Occipital lobe (tissue), 3 donors: ENCODE measurements at places on chromosomes 5 and 9. TPM values are rescaled to one million over a fixed set of nuclear protein-coding genes. Genes with fewer than 3 reads are reported as not detected.

BRINP1 gene
- 51.3 TPM for total RNA-seq

SPATA31A3 gene
- not detected for total RNA-seq

SLC24A2 gene
- total RNA-seq, result 10.8 TPM

TMEM232 gene
- 19.3 TPM for total RNA-seq

GABBR2 gene
- 42.7 TPM for total RNA-seq

ROPN1L gene
- total RNA-seq, result 1.9 TPM

WHRN gene
- total RNA-seq, result 0.94 TPM

CDH9 gene
- 34.2 TPM for total RNA-seq

IL17B gene
- total RNA-seq, result not detected

FYB1 gene
- total RNA-seq, result 1.4 TPM

TPM2 gene
- 18.1 TPM for total RNA-seq

FOXB2 gene
- total RNA-seq, result not detected

PCDHB7 gene
- total RNA-seq, result 13.4 TPM

PTTG1 gene
- 10.8 TPM for total RNA-seq

NFX1 gene
- total RNA-seq, result 18.7 TPM

FOXD1 gene
- total RNA-seq, result 0.94 TPM

MEGF10 gene
- 20.0 TPM for total RNA-seq

FBLL1 gene
- 54.9 TPM for total RNA-seq

MYMK gene
- not detected for total RNA-seq

OR1J1 gene
- total RNA-seq, result not detected

CENPK gene
- total RNA-seq, result 8.1 TPM

ACOT12 gene
- total RNA-seq, result 2.8 TPM

GPBP1 gene
- 159 TPM for total RNA-seq

NIPAL4 gene
- total RNA-seq, result not detected

EFNA5 gene
- 14.5 TPM for total RNA-seq

EXD3 gene
- total RNA-seq, result 14.2 TPM

NDUFS6 gene
- total RNA-seq, result 12.9 TPM

FCN2 gene
- not detected for total RNA-seq

PGM5 gene
- total RNA-seq, result 5.6 TPM

C1QTNF2 gene
- total RNA-seq, result 3.1 TPM

GDNF gene
- not detected for total RNA-seq

SLC36A3 gene
- not detected for total RNA-seq

SURF4 gene
- 88.6 TPM for total RNA-seq

PCDHGA9 gene
- total RNA-seq, result 11.9 TPM

SLC46A2 gene
- total RNA-seq, result not detected
